ENCODE measurements at places on chromosomes 5 and 9.
A peak's percentile ranks its signal among the peaks of the same experiment; 100 is the strongest.

GRCh38 chr5:149593370-149593769 is 12.1 kb downstream of the ARHGEF37 start:
- no peak for DNase-seq

DNA sequence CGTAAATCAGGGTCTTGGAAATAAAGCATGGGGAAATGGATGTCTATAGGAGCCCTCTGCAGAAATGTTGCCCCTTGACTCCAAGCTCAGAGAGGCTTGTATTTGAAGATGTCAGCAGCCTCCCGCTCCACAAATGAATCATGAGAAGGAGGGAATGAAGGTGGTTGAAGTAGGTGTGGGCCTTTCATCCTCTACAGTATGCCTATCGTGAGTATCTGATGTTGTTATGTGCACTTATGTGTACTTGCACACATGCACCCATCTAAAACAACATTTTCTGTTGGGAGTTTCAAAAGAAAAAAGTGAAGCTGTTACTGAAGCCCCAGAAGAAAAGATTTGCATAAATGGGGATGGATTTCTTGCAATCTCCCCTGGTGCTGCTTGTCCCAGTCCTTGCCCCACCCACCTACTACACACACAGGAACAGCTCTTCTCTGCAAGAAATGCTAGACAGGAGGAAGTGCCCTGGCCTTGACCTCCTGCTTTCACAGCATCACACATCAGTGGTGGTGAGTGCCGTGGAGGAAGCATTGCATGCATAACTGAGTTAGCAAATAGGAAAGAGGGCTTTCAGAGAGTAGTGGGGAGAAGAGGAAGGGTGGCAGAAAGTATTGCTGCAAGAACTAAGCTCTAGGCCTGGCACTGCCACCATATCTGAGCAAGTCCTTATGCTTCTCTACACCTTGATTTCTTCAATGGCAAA is 156.1 kb downstream of the SNX18 start:
- DNase-seq = peak; percentile 60

GRCh38 chr9:76191493-76191892 is 202.7 kb downstream of the RFK start:
- no peak for DNase-seq

- no peak for DNase-seq
These were observed 95.6 kb downstream of the ESM1 start for GRCh38 chr5:54889826-54890225.

GRCh38 chr9:136974817-136975535 is 2.3 kb upstream of the PTGDS start:
- no peak for DNase-seq

DNA sequence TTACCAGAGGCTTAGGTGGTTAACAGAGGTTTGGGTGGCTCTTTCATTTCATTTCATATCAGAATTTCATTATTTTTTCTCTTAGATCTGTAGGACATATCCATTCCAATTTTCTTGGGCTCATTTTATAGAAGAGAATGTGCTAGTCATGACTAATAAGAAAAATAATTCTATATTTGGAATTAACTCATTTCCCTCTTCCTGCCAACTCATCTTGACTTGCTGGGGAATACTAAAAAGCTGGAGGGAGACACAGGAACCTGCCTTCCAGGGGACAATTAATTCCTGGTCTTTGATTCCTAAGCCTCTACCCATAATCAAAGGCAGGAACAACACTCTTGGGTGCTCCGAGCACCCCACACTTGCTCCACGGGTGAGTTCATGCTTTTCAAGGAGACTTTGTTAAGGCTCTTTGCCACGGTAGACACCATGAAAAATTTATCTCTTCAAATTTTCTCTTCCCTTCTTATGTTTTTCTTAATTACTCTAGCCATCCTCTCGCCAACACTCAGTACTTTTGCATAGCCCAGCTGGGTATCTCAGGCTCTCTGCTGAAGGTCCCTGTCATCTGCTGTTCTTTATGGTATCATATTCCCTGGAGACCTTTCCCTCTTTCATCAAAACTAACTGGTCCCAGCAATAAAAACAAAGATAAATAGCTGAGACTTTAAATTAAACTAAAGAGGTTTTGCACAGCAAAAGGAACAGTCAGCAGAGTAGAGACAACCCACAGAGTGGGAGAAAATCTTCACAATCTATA is 273.9 kb downstream of the NPR3 start:
- no peak for DNase-seq

DNA sequence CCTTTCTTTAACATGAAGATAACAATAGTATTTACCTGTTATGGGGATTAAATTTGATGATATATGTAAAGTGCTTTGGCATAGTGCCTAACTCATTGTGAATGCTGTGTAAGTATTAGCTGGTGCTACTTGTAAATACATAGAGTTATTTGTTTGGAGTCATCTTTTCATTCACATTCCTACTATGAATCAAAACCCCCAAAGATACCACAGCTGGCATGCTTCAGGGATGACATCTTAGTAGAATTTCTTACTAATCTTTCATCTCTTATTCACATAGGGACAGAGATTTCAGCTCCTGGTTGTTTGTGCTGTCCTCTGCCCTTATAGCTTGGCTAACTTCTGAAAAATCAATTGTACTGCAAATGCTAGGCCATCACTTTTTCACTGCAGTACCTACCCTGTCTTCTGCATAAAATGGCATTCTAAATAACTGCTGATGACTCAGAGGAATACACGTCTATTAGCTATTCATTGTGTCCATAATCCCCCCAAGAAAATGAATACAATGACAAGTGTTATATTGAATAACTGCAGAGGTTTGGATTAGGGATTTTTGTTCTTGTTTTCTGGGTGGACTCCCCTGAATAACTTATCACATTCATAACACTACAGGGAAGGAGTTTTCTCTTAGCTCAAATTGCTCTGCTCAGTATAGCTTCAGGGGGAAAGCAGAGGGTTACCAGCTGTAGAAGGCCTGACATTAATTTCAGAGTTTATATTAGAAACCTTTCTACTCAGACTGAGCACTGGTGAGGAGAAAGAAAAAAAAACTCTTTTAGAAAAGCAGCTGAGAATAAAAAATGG is 192.2 kb upstream of the C9orf72 start:
- DNase-seq = no peak

DNA sequence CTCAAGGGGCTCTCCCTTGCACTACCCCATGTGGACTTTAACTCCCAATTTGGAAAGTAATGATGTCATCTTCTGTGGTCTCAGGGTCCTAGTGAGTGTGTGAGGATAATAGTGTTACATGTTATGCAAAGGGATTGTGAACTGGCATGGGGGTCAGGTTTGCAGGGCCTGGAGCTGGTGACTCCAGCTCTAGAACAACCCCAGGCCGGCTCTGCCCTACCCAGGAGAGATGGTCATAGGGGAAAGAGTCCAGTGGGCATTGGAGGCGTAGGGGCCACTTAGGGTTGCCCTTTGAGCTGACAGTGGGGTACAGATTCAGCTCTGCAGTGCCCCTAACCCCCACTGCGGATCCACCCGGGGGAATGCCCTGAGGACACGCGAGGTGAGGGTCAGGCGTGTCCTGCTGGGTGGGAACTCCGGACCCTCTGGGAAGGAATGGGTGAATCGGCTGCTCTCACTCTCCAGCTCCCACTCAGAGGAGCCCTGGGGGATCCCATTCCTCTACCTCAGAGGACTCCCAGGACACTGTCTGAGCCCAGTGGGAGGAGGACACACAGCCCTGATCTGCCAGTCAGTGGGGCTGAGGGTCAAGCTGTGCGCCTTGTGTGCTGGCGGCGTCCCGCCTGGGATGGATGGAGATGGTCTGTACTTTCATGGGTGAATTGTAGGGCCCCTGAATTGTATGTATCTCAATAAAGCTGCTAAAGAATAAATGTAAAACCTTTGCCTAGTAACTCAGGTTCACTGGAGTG is 2.5 kb upstream of the NKD2 start:
- DNase-seq = no peak

GRCh38 chr9:27427272-27427643 is 96.8 kb upstream of the IFNK start:
- DNase-seq = no peak

Measured in T-helper 2 cell (primary cell).